ENCODE measurements at places on chromosomes 7 and 10.

GRCh38 chr10:92640107-92640506 is 47.2 kb downstream of the KIF11 start:
- DNase-seq, result no peak

GRCh38 chr7:98294798-98295382 is 13.4 kb downstream of the BRI3 start:
- no peak for DNase-seq

GRCh38 chr7:157009170-157009777 is 1.2 kb downstream of the MNX1 start:
- DNase-seq, result no peak

- DNase-seq, result no peak
Observed at GRCh38 chr7:68258609-68259008, 1262.0 kb downstream of the TYW1 start.

All from AG04450 (cell line).